GM12878 (cell line): ENCODE measurements at places on chromosomes 5 and 9. TPM values are rescaled to one million over a fixed set of nuclear protein-coding genes. Genes with fewer than 3 reads are reported as not detected.

DNA sequence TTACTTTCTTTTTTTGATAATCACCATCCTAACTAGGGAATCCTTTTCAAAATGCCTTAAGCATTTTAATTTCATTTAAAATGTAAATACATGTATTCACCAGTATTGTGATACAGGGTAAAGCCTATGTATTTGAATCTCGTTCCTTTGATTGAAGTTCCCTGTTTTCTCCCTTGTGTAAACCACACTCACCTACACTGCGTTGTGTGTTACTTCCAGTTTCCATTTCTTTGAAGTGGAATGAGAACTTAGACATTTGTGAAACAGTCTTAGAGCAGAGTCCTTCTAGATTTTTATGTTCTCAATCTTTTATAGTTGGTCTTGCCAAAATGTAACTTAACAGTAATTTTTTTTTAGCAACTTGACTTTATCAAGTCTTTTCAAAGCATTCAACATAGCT lies 101.4 kb downstream of the ZNF462 start:
- no peak overlapping the region for H3K4me3 ChIP-seq
- no peak overlapping the region for H3K27ac ChIP-seq
- DNase-seq: peak; percentile 44
- H3K36me3 ChIP-seq: no peaks in the 10 kb centered on the region; the same call in 1 of the 2 replicates
- no peaks in the 10 kb centered on the region for H3K4me1 ChIP-seq

DNA sequence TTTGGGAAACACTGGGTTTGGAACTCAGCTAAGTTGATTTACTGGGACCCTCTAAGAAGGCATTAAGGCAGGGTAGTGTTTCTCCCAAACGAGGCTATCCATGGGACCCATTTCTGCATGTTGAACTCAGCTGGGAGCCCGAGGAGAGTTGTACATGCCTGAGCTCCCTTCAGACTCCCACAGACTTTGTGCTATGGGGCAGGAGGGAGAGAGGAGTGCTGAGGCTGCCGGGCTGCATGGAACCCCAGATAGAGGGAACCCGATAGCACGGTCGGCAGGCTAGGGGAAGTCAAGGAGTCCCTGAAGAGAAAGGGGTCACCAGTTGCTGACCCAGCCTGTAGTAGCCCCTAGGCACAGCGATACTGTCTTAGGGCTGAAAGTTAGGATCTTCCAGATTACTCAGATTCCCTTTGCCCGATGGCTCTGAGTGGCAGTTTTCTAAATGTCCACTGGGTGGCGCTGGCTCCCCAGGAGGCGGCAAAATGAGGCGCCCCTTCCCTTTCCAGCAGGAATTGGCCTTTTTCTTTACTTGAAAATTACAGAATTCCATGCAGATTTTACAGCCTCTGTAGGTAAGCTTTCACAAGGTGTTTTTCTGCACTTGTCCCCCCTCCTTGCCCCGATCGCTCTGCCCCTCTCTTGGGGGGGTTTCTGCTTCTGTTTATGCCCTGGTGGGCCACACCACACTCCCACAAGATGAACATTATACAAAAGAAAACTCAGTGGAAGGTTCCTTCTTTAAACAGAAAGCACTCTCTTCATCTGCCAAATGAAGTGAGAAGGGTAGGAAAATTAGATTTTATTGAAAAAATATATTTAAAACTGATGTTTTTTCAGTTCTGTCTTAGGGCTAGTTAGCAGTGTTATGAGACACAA lies 17.8 kb downstream of the NANS start:
- H3K36me3 ChIP-seq: peaks cover 5% of the 10 kb centered on the region
- no peaks in the 10 kb centered on the region for H3K4me1 ChIP-seq
- no peak for DNase-seq

DNA sequence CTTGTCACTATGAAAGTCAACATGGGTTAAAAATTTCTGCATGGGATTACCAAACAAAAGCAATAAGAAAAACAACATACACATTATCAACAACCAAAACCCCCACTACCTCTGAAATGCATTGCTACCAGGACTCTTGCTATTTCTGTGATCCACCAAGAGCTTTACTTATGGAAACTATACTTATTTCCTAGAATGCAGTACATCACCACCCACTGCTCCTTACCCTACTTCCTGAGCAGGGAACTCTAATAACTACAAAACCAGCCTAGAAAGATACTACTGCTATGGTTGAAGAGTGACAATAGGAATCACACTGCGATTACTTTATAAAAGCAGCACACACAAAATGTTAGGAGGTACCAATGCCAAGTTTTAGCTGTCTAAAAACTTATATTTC lies 22.2 kb downstream of the LURAP1L start:
- H3K36me3 ChIP-seq: no peaks in the 10 kb centered on the region
- no peaks in the 10 kb centered on the region for H3K4me1 ChIP-seq
- no peak for DNase-seq
- H3K27ac ChIP-seq: no peak overlapping the region
- no peak overlapping the region for H3K4me3 ChIP-seq
- H3K27me3 ChIP-seq: no peaks in the 10 kb centered on the region

DNA sequence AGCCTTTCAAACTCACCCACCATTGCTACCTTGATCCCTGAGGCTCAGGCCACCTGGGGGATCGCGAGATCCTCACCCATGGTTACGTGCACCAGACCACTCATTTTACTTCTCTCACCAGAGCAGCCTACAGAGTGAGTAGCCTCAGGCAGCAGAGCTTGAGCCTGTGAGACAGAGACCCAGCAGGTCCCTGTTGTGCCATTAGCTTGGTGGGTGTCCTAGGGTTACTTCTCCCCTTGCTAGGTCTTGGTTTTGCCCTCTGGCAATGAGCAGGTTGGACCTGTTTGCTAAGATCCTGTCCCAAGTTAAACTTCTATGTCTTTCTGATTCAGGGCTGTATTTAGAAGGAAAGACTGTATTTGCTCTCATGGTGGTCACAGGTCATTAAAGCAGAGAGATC lies 21.8 kb downstream of the WHRN start:
- no peak overlapping the region for H3K27ac ChIP-seq
- no peak for DNase-seq
- peaks cover 15% of the 10 kb centered on the region for H3K4me1 ChIP-seq
- H3K4me3 ChIP-seq: no peak overlapping the region
- no peaks in the 10 kb centered on the region for H3K36me3 ChIP-seq

GRCh38 chr5:42876375-42876844 lies 64.7 kb upstream of the SELENOP start:
- H3K27me3 ChIP-seq: no peaks in the 10 kb centered on the region; the same call in 1 of the 2 replicates
- no peak overlapping the region for H3K4me3 ChIP-seq
- H3K36me3 ChIP-seq: no peaks in the 10 kb centered on the region
- no peak for DNase-seq

GRCh38 chr5:61949054-61949678 lies 356.8 kb upstream of the KIF2A start:
- H3K27ac ChIP-seq: no peak overlapping the region
- H3K4me3 ChIP-seq: no peak overlapping the region
- no peaks in the 10 kb centered on the region for H3K4me1 ChIP-seq
- no peak for DNase-seq
- H3K27me3 ChIP-seq: no peaks in the 10 kb centered on the region

- DNase-seq: no peak
- H3K36me3 ChIP-seq: no peaks in the 10 kb centered on the region
- no peak overlapping the region for H3K27ac ChIP-seq
- no peak overlapping the region for H3K4me3 ChIP-seq
- H3K4me1 ChIP-seq: peaks cover 7% of the 10 kb centered on the region
- H3K27me3 ChIP-seq: no peaks in the 10 kb centered on the region
These were observed 227.7 kb downstream of the SMARCA2 start for GRCh38 chr9:2242831-2243330.

DNA sequence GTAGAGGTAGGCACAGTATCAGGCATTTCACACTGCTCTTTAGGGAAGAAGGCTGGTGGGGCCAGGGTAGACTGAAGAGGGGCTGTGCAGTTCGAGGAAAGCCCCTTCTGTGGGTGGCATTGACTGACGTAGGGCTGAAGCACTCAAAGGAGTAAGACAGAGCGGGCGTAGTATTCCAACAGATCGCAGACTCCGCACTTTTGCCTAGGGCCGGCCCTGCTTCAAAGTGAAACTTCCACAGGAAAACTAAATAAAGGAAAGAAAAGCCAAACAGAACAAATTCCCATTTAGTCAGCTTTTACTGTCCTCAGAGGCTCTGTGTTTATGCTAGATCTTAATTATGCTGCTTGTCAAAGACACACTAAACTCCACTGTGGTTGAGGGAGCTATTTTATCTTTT lies 493.0 kb upstream of the WWC1 start:
- H3K27me3 ChIP-seq: no peaks in the 10 kb centered on the region
- no peaks in the 10 kb centered on the region for H3K4me1 ChIP-seq
- no peak overlapping the region for H3K27ac ChIP-seq

SLC9A3 gene
- total RNA-seq: 2.3 and 2.5 TPM in 2 replicates

CCL28 gene
- 3.4 and 3.6 TPM in 2 replicates for total RNA-seq

CCNJL gene
- 0.08 and 0.10 TPM in 2 replicates for total RNA-seq

ENTREP1 gene
- not detected in 2 replicates for total RNA-seq

GRIN1 gene
- 0.10 and 0.35 TPM in 2 replicates for total RNA-seq

LAMC3 gene
- total RNA-seq: 0.08 TPM in 1 of 2 replicates, not detected in the other

CDH6 gene
- total RNA-seq: not detected in 2 replicates
